ENCODE measurements at places on chromosomes 1 and 21. TPM values are rescaled to one million over a fixed set of nuclear protein-coding genes. Genes with fewer than 3 reads are reported as not detected.

- no peak for DNase-seq
Observed at GRCh38 chr1:224266915-224267856, 62.8 kb downstream of the NVL start.

GRCh38 chr1:217018648-217019047 lies 295.4 kb upstream of the ESRRG start:
- DNase-seq = no peak

GRCh38 chr1:159941591-159942560 lies 3.5 kb downstream of the IGSF9 start:
- DNase-seq = no peak

DNA sequence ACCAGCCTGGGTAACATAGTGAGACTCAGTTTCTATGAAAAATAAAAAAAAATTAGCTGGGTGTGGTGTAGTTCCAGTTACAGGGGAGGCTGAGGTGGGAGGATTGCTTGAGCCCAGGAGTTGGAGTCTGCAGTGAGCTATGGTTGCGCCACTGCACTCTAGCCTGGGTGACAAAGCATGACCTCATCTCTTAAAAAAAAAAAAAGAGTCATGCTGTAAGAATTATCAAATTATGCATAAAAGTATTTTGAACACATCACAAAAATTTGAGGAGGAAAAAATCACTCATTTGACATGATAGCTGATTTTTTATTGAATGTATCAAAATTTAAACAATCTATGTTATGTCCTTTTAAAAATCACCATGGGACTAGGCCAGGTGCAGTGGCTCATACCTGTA lies 17.8 kb downstream of the CCDC30 start:
- DNase-seq = no peak

- DNase-seq = no peak
Observed at GRCh38 chr1:154765970-154766369, 104.1 kb downstream of the KCNN3 start.

DNA sequence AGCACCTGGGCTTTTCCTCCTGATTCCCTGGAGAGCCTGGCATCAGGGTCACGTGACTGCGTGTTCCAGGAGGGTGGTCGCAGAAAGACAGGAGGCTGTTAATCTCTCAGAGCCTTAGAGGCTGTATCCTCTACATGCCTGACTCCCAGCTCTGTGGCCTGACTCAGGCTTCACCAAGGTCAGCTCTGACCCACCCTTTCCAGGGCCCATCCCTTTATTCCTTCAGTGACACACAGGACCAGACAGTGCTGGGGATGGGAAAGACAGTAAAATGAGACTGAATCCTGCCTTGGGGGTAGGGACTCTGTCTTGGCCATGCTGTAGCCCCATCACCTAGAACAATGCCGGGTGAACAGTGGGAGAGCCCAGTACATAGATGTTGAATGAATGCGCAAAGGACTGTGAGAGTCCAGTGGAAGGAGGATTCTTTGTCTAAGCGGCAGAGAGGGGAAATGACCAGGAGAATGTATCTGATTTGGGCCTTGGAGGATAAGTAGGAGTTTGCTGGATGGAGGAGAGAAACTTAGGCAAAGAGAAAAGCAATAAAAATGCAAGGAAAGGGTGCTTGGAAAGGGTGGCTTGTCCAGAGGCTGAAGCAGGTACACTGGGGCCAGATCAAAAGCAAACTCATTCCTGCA lies 33.0 kb downstream of the EPHX1 start:
- DNase-seq = no peak

- DNase-seq = no peak
Observed at GRCh38 chr1:220511785-220512184, 16.2 kb upstream of the MARK1 start.

The ACTN2 gene
- polyA plus RNA-seq = 3.1 TPM

- peak; percentile 16 for DNase-seq
Observed at GRCh38 chr21:38822778-38823238, 17.1 kb downstream of the ETS2 start.

The WASF2 gene
- 56.0 TPM for polyA plus RNA-seq

GRCh38 chr1:193619911-193620310 lies 433.5 kb upstream of the B3GALT2 start:
- no peak for DNase-seq
